Suprapubic skin (tissue), 4 donors: ENCODE measurements at places on chromosomes 16 and 17. TPM values are rescaled to one million over a fixed set of nuclear protein-coding genes. Genes with fewer than 3 reads are reported as not detected.

DNA sequence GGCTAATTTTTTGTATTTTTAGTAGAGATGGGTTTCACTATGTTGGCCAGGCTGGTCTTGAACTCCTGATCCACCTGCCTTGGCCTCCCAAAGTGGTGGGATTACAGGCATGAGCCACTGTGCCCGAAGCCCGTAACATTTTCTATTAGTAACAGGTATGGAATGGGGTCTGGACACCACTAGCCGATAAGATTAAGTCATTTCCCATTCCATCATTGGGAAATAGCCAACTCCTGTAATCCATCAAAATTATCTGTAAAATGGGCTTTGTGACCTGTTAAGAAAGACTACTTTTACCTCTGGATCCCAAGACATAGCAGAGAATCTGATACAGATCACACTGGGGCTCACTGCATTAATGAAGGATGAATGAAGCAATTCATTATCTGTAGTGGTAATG lies 3.9 kb upstream of the LUC7L3 start:
- H3K27me3 ChIP-seq, result no peaks in the 10 kb centered on the region
- H3K4me3 ChIP-seq, result no peak overlapping the region
- no peak overlapping the region for H3K27ac ChIP-seq
- no peaks in the 10 kb centered on the region for H3K36me3 ChIP-seq
- no peak for DNase-seq

- H3K4me3 ChIP-seq, result no peak overlapping the region
- H3K27ac ChIP-seq, result no peak overlapping the region
- no peaks in the 10 kb centered on the region for H3K4me1 ChIP-seq
- no peak for DNase-seq
Observed at GRCh38 chr17:57801044-57801711, 48.7 kb downstream of the MRPS23 start.

DNA sequence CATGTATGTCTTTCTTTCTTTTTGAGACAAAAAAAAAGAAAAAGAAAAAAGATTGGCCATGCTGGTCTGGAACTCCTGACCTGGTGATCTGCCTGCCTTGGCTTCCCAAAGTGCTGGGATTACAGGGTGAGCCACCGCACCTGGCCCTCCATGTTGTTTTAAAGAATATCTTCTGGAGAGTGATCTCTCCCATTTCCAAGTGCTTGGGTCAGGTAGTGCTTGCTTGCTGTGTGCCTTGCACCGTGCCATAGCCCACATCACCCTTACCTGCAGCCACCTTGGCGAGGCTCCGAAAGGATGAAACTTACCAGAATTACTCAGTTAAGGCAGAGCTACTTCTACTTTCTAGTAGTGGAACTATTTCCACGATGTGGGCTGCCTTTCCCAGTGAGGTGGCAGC lies 19.0 kb upstream of the KDM6B start:
- H3K27ac ChIP-seq, result no peak overlapping the region
- no peak overlapping the region for H3K4me3 ChIP-seq

GRCh38 chr17:9217151-9218056 lies 196.1 kb downstream of the NTN1 start:
- no peak for DNase-seq
- no peaks in the 10 kb centered on the region for H3K36me3 ChIP-seq
- no peak overlapping the region for H3K4me3 ChIP-seq
- peaks cover 5% of the 10 kb centered on the region for H3K4me1 ChIP-seq

The MMP2 gene
- 154 TPM for total RNA-seq
